Natural killer cell (primary cell): ENCODE measurements at places on chromosomes 13 and 19.

DNA sequence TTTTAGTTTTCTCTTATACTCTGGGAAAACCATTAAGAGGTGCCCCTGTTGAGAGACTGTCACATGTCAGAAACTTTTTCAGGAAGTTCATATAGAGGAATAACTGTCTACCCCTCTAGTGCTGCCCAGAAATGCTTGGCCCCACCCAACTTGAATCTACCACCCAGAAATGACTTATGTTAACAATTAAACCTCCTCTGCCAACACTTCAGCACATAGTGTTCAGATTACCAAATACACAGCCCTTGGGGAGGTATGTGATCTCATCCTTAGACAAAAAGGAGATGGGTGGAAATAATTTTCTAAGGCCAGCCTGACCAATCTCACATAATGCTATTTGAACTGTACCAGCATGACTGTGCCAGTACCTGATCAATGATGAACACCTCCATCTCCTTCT is 35.6 kb downstream of the CCDC169 start:
- no peak for DNase-seq

- no peak for DNase-seq
These were observed 155.6 kb upstream of the IRS2 start for GRCh38 chr13:109941951-109942350.

GRCh38 chr19:10389863-10390262 is 9.5 kb upstream of the TYK2 start:
- no peak for DNase-seq

- DNase-seq = no peak
These were observed 60.9 kb downstream of the FOXO1 start for GRCh38 chr13:40605573-40605972.

DNA sequence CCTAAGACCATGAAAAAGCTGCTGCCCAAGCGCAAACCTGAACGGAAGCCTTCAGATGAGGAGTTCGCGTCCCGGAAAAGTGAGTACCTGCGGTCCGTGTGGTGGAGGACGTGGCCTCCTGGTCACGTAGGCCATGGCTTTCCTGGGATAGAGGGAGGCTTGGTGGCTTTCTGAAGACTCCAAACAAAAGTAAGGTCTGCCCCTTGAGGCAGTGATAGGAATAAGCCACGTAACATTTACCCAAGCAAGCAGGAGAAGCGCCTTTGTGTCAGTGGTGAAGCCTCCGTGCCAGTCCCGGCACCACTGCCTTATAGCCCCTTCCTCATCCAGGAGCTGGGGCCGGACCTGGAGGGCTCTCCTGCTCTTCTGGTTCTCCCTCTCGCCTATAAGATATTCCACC is 34.3 kb upstream of the TEX29 start:
- no peak for DNase-seq

GRCh38 chr13:20430296-20430695 is 95.4 kb downstream of the CRYL1 start:
- DNase-seq = no peak

DNA sequence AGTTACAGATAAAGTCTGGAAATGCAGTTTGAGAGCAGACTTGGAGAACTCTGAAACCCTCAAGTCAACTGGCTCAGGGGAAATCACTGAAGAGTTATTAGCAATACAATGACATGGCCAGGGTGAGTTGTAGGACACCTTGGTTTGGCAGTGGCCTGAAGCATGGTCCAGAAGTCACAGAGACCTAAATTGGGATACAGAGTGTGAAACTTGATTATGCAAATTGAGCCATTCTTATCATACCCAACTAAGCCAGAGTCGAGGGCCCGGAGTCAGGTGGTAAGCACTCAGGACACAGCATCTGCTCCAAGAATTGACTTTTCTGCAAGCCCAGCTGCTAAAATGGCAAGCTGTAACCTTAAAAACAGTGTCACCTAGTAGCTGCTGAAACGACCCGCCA is 224.5 kb downstream of the DCLK1 start:
- DNase-seq = no peak

DNA sequence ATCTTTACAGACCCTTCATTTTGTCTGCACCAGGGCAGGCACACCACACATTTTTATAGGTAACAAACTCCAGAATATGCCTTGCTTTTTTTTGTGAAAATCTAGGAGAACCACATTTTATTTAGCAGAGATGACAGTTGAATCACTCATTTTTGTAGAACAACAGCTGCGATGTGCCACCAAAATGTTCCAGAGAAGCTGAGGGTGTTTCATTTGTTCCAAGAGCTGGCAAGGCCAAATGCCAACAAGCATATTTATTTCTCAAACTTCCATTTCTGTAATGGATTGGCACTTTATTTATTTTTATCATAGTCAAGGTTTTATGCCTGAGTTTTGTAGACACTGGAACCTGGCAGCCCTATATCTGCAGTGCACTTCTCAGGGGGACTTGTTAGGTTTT is 10.4 kb downstream of the OLFM4 start:
- DNase-seq = no peak

GRCh38 chr13:111515635-111516034 is 195.2 kb downstream of the TEX29 start:
- no peak for DNase-seq

GRCh38 chr13:34153428-34154180 is 335.7 kb downstream of the RFC3 start:
- no peak for DNase-seq

GRCh38 chr19:49340865-49341718 is 5.9 kb downstream of the CD37 start:
- no peak for DNase-seq

GRCh38 chr19:38022791-38023670 is 116.0 kb downstream of the SIPA1L3 start:
- no peak for DNase-seq

GRCh38 chr19:3368441-3368795 is 2.0 kb downstream of the NFIC start:
- no peak for DNase-seq

GRCh38 chr19:16824658-16825311 is 4.4 kb upstream of the SIN3B start:
- DNase-seq = no peak

GRCh38 chr13:99103536-99103935 is 97.1 kb upstream of the UBAC2 start:
- DNase-seq = no peak

DNA sequence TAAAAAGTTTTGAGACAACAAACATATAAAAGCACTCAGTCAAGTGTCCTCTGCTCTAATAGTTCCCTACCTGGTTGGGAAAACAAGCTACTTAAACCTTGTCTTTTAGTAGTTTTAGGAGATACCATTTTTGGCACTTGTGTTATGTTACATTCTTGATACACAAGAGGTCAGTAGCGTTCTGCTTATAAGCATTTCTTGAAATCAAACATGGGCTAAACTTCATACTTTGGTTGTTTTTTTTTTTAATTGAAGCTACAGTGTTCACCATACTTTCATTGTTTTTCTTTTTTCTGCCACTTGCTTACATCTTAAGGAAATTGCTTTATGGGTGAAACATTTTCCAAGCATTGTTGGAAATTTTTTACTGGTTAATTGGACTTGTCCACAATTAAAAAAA is 12.9 kb downstream of the NHLRC3 start:
- DNase-seq = no peak

DNA sequence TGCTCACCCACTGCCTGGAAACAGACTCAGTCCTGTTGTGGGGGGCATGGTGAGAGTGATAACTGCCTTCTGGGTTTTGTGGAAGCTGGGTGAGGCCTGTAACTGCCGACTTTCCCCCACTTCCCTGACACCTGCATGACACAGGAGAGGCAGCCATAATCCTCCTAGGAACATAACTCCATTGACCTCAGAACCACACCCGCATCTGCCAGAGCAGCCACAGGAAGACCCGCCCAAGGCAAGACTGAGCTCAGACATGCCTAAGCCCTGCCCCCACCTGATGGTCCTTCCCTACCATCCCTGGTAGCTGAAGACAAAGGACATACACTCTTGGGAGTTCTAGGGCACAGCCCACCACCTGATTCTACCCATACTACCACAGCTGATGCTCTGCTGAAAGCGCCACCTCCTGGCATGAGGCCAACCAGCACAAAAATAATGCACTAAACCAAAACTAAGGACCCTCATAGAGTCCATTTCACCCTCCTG is 326.7 kb downstream of the RBM26 start:
- no peak for DNase-seq

GRCh38 chr19:5212101-5212500 is 128.5 kb downstream of the PTPRS start:
- DNase-seq = no peak

GRCh38 chr13:45548281-45548680 is 67.3 kb downstream of the ERICH6B start:
- DNase-seq = no peak

GRCh38 chr19:37342753-37343152 is 28.1 kb upstream of the ZNF527 start:
- no peak for DNase-seq

GRCh38 chr19:49676136-49676783 is 811 bp upstream of the PRMT1 start:
- DNase-seq = no peak

DNA sequence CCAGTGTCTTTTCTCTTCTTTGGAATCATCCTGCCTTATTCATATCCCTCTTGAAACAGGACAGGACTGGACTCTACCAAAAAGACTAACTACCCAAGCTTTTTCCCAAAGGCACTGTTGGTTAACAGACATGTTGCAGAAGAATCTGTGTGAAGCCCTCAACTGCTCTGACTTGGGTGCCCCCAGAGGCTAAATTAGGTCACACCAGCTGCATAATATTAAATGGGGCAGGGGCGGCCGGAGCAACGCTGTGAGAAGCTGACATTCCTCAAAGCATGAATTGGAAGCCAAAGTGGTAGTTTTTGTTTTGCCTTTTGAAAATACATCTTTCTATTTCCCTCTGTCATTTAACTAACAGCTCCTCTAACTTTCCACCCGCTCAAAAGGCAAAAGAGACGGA is 185.9 kb downstream of the LHFPL6 start:
- no peak for DNase-seq

DNA sequence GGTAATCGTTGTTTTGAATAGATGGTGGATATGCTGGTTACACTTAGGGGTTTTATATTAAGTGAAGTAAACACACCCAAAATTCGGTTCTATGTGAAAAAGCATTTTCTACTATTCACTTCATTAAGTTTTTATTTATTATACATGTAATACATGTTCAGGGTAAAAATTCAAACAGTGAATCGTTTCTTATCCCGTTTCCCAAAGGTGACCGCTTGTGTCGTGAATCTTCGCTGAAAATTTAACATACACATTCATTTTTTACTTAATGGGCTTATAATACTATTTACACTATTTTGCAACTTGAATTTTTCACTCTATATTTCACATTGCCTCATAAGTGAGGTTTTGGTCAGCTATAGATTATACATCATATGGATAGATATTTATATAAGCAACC is 24.5 kb downstream of the IPO5 start:
- no peak for DNase-seq

GRCh38 chr19:52716522-52716921 is 18.3 kb downstream of the ZNF611 start:
- DNase-seq = no peak

DNA sequence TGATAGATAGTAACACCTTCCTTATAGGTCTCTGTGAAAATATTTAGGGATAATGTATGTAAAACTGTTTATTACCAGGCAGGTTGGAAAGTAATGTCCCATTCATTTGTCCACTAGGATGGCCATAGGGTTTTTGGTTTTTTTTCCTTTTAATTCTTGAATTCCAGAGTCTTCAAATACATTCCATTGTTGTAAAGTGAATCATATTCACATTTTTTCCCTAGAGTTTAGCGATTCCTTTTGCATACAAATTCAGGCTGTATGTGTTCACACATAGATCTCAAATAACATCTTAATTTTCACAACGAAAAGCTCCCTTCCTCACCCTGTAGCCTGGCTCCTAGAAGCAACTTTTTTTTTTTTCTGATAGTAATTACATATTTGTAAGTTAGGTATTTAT is 1.8 kb upstream of the ZNF557 start:
- no peak for DNase-seq

DNA sequence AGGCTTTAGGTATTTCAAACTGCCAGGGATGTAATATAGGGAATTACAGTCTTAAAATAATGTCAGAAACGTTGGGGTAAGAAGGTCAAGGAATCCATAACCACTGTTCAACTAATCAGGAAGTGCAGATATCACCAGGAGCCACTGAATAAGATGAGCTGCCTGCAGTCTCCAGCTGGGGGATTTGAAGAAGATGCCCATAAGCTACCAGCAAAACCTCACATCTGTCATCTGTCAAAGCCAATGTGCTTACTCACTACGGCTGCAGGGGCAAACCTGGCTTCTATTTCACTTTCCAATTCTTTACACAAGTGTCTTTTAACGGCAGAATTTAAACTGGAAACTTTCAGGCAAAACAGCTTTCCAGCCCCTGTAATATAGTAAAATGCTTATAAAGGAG is 1410.1 kb upstream of the ATXN8OS start:
- no peak for DNase-seq

- no peak for DNase-seq
These were observed 2554.8 kb downstream of the PCDH9 start for GRCh38 chr13:64675255-64675892.

DNA sequence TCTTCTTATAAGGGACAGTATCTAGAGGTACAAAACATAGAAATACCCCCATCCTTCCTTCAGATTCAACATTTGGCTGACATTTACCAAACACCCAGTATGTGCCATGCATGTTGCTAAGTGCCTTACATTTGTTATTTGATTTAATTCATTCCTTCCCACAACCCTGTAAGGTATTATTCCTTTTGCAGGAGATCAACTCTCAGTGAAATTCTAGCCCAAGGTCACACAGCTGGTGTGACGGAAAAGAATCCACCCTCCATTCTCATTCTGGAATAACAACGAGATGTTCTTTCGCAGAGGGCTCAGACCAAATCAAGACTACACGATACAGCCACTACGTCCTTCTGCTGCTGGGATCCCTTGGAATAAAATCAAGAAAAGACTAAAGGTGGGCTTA is 67.8 kb downstream of the C13orf42 start:
- no peak for DNase-seq

- no peak for DNase-seq
These were observed 17.4 kb downstream of the RB1 start for GRCh38 chr13:48320891-48321510.

DNA sequence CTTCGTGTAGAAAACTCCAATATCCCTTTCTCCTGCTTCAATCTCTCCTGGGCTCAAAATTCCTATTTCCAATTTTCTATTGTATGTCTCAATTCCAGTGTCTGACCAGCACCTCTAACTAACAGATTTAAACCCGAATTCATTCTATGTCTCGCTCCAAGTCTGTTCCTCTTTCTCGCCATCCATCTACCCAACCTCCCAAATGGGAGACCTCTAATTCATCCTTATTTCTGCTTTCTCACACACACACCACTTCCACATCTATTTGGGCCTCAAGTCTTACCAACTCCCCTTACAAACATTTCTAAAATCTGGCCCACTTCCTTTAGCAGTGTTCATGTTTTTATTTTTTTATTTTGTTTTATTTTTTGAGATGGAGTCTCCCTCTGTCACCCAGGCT is 53.3 kb downstream of the MBD3L2B start:
- no peak for DNase-seq

- DNase-seq = no peak
These were observed 71.6 kb upstream of the ZDHHC20 start for GRCh38 chr13:21530656-21531055.

DNA sequence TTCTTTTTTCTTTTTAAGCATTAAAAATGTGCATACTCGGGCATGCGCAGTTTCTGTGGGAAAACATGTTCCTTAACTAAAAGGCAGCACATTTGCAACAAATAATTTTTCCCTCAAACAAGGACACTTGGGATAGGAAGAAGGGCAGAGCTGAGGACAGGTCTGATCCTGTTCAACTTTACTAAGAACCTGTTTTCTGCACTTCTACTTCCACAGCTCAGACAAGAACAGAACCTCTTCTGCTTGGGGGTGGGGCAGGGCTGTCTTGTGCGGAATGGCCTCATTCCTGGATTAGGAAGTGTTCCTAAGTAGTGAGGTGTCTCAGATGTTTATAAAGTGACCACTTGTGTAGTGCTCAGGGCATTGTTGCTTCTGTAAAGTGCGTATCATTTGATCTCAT is 18.3 kb downstream of the SAFB start:
- DNase-seq = no peak
